ENCODE measurements at places on chromosomes 3 and 15.

GRCh38 chr3:49199239-49199899 lies 28.0 kb downstream of the KLHDC8B start:
- DNase-seq: no peak

GRCh38 chr3:102360183-102360860 lies 74.5 kb upstream of the ZPLD1 start:
- DNase-seq: no peak

DNA sequence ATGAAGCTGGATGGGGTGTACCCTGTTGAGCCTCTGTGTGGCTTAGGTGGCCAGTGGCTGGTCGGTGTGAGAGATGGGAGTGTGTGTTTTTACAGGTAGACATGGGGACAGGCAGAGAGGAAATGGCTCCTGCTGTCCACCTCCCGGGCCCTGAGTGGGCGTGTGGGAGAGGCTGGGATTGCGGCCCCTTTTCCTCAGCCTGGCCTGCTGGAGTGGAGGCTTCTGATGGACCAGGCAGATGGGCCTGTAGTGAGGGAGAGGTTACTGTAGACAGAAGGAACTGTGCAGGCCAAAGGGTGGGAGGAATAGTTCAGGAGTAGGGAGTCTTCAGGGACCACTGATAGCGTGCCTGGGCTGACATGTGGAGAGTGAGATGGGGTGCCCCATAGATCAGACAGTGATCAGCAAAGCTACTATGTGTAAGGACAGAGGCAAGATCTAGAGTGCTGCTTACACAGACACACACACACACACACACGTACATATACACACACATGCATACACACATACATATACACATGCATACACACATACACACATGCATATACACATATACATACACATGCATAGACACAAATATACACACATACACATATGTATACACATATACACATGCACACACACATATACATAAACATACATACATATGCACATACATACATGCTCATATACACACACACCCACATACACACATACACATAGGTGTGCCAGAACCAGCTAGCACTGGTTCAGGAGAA lies 26.4 kb downstream of the ACAA1 start:
- no peak for DNase-seq

DNA sequence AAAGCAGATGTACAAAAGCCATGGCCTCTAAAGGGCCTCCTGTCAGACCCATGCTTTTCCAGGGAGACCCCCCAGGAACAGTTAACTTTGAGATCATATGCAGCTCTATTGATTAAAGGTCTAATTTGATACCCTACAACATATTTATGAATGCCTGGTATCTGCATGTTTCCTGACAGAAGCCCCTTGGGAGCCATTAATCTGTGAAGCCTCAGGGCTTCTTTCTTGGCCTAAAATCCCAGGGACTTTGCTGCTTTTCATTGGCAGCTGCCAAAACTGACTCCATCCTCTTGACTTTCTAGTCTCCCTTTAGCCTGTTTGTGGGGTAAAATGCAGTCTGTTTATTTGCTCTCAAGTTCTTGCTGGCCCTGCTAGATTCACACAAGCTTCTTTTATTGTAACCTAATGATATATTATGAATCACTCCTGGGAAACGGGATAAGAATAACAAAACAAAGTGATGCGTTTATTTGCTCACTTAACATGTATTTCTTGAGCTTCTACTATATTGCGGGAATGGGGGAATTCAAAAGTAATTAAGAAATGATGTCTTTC lies 257.0 kb downstream of the LSAMP start:
- DNase-seq: no peak

DNA sequence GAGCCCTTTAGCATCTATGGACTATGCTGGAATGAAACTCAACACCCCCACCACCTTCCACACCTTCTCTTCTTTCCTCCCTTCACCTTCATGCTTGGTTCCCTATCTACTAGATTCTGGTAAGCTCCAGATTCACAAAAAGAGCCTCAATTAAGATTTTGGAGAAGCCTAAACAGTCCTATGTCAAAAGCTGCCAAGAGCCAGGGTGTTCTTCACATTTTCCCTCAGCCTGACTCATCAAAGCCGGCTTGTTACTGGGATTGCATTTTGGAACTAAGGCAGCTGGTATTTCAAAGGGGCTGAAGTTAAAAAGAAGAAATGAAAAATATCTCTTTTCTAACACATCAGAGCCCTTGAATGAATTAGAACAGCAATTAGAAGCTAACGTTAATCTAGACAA lies 247.7 kb downstream of the MYRIP start:
- DNase-seq: no peak

- no peak for DNase-seq
Measured at GRCh38 chr3:32334675-32335074, 57.0 kb upstream of the CMTM7 start.

- DNase-seq: no peak
Measured at GRCh38 chr3:134367869-134368750, 6.1 kb downstream of the AMOTL2 start.

- DNase-seq: no peak
Measured at GRCh38 chr3:123044981-123045763, 17.6 kb upstream of the SEMA5B start.

DNA sequence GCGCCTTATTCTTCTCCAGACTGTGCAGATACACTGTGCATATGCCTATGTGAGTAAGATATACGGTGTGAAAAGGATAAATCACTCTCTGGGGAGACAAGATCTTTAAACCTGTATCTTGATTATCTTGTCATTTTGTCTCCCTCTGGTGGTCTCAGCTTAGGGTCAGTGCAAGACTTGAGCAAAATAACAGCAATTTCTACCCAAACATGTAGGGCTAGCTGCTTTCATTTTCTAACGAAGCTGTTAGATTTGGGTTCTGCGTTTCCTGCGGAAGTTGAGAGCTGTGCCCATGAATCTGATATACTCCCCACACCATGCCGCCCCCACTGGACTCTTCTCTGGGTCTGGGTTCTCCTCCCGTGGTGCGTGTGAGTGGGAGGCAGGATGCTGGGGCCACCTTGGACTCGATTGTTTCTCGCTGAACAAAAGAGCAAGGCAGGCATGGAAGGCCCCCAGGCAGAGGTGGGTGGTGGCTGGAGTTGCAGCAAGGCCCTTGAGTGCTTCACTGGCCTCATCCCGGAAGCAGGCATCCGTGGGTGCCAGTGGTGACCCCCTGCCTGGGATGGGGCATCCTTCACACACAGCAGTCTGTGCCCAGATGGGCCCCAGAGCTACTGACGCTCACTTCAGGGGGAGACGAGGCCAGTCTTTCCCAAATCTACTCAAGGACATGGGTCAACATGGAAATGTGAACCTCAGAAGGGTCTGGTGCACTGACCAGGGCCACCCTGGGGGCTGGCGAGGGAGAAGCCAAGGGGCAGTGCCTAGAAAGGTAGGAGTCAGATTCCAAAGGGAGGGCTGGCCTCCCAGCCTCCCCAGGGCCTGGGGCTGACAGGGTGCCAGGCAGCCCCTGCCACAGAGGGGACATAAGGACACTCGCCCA lies 179.6 kb downstream of the NSMCE3 start:
- no peak for DNase-seq

- no peak for DNase-seq
Measured at GRCh38 chr15:99108993-99109392, 4.1 kb downstream of the SYNM start.

- no peak for DNase-seq
Measured at GRCh38 chr3:183701744-183702143, 4.1 kb downstream of the YEATS2 start.

GRCh38 chr3:194301730-194302129 lies 49.4 kb downstream of the CPN2 start:
- DNase-seq: no peak

GRCh38 chr3:105502333-105502732 lies 135.6 kb downstream of the ALCAM start:
- DNase-seq: no peak

DNA sequence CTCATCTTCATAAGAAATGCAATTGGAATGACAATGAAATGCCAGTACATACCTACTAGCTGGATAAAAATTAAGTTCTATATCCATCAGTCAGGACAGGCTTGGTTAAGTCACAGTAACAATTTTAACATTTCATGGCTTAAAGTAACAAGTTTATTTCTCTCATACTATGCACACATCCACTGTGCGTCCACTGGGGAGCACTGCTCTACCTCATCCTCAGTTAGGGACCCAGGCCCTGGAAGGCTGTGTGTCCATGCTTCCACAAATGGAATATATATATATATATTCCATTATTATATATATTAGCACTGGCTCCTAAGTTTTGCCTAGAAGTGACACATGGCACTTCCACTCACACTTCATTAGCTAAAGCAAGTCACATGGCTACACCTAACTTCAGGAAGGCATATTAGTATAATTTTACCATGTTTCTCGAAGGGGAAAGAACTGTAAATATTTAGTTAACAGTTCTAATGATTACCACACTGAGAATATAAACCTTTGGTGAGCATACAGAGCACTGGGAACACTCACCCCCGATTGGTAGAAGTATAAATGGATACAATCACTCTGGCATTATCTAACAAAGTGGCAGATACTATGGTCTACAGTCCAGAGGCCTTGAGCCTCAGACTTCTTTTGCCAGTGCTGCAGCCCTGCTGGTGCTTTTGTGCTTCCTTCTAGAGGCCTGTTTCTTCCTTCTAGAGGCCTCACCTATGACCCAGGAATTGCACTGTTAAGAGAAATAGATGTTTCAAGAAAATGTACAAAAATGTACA lies 28.6 kb downstream of the AP3S2 start:
- no peak for DNase-seq

- no peak for DNase-seq
Measured at GRCh38 chr3:45026957-45027356, 854 bp downstream of the CLEC3B start.

GRCh38 chr3:48425281-48425812 lies 4.5 kb downstream of the PLXNB1 start:
- DNase-seq: no peak

- DNase-seq: no peak
Measured at GRCh38 chr3:95899494-95899893, 914.9 kb upstream of the EPHA6 start.

GRCh38 chr15:78320183-78320582 lies 20.0 kb upstream of the CRABP1 start:
- DNase-seq: no peak

DNA sequence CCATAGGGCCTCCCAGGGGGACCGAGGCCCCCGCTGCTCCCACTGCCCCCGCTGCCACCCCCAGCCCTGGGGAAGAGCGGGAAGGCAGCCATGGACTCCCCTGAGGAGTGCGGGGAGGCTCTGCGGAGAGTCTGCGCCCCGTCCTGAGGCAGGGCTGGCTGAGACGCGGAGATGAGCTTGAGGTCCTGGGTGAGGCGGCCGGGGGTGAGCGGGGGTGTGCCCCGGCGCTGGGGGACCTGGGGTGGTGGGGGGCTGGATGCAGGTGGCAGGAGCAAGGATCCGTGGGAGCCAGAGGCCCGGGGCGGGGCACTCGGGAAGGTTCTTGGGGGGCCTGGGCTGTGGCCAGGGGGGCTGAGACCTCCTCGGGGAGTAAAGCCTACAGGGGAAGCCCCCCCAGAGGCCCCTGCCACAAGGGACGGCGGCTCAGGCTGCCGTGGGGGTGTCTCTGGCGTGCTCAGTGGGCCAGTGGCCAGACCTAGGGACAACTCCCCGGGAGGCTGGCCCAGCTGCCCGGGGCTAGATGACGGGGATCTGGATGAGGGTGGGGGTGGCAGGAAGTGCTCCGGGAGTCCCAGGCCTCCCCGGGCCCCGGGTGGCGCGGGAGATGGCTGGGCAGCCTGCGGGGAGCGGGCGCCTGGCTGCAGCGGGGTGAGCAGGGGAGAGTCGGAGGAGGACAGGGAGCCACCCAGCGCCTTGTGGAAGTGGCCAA lies 45.9 kb downstream of the HCN4 start:
- DNase-seq: no peak

DNA sequence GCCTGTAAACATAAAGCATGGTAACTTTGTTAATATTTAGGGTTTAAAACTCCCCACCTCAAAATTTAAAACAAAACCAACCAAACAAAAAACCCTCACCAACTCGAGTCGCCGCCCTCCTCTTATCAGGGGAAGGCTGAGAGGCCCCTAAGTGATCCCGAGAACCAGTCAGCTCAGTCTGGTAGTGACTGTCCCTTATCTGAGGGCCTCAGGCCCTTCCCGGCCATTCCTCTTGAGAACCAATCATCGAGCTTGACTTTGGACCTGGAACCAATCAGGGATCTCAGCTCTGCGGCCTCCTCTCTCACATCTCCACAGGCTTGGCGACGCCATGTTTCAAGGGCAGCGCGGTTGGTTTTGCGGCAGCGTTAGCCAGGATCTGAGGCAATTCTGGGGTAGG lies at the start of gene TERB2:
TERB2 (plus strand) TSS at position 300 of the 400 bp plus-strand sequence; CDS start at position 332, 32 bp downstream.
- DNase-seq: no peak

- no peak for DNase-seq
Measured at GRCh38 chr3:59607656-59608055, 557.8 kb upstream of the CFAP20DC start.

GRCh38 chr3:9951962-9952805 lies at the start of gene PRRT3:
PRRT3 (minus strand) TSS chr3:9952408; CDS start chr3:9950115, 2,293 bp downstream.
- peak; percentile 15 for DNase-seq

GRCh38 chr15:25931851-25932250 lies 68.7 kb upstream of the ATP10A start:
- DNase-seq: no peak

DNA sequence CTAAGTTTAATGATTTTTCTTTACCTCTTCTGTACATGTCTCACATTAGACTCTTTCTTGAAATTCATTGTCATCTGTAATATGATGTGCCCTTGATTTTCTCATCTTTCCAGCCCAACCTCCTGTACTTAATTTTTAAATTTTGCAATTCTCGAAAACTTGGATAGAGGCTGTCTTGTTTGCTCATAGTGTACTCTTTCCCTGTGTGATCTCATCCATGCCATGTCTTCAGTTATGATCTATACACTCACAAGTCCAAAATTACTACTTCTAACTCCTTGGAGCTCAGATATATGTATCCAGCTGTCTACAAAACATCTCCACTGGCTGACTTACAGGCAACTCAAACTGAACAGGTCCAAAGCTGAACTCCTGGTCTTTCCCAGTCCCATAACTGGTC lies 42.2 kb downstream of the CD200 start:
- no peak for DNase-seq

DNA sequence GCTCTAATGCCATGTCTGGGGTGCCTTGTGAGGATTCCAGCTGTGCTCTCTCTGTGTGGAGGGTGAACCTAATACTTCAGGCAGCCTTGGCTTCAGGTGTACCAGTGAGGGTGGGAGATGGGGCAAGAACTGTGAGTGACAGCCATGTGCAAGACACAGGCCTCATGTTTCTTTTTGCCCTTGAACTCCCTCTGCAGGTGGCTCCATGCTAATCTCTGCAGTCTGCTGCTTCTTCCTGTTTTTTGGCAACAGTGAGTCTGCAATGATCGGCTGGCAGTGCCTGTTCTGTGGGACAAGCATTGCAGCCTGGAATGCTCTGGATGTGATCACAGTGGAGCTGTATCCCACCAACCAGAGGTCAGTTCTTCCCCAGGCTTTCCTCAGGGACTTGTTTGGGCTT lies 189.3 kb downstream of the SV2B start:
- DNase-seq: no peak
